ENCODE measurements at places on chromosomes 11 and 22.
A peak's percentile ranks its signal among the peaks of the same experiment; 100 is the strongest.

DNA sequence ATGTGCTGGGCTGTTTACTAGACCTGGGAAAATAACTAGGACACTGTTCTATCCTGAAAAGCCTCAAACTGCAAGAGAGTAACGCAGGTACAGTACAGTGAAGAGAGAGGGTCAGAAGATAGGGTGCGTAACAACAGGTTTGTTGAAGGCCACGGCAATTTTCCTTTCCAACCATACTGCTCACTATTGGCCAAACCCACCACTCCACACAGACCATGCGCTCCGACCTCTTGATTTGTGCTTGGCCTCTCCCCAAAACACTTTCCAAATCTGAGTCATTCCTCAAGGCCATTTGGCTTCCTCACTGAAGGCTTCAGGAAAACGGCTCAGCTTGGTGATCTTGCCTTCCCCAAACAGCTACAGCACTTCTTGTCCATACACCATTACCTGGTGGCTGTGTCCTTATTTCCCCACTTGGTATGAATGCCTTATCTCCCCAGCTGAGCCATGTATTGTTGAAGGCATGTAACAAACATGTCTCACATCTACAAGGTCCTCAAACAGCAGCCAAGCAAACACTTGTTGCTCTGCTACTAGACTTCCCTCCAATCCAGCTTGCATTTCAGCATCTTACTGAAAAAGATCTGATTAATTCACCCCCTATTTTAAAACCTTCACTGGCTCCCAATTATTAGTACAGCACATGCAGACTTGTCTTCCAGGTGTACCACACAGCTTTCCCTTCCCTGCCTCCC lies 40.9 kb downstream of the TCF20 start:
- no peak for DNase-seq

- DNase-seq = peak; percentile 22
Observed at GRCh38 chr22:29369460-29369859, 18.9 kb downstream of the AP1B1 start.

DNA sequence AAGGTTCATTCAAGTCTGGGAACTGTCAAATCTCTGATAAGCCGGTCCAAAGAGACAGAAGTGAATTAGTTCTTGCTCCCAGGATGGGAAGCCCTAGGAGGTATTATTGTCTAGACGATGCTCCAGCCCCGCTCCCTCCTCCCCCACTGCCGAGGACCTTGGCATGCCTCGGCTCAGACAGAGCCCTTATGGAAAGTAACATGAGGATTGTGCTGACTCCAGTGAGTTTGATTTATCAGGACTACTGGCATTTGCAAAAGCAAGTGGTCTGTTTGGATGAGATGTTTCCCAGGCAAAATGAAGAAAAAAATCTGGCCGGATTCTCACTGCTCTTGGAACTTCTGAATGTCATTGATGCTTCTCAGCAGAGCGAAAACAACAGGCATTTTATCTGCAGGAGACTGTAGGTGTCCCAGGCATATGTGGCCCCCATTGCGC lies 341.0 kb downstream of the ETS1 start:
- DNase-seq = no peak

DNA sequence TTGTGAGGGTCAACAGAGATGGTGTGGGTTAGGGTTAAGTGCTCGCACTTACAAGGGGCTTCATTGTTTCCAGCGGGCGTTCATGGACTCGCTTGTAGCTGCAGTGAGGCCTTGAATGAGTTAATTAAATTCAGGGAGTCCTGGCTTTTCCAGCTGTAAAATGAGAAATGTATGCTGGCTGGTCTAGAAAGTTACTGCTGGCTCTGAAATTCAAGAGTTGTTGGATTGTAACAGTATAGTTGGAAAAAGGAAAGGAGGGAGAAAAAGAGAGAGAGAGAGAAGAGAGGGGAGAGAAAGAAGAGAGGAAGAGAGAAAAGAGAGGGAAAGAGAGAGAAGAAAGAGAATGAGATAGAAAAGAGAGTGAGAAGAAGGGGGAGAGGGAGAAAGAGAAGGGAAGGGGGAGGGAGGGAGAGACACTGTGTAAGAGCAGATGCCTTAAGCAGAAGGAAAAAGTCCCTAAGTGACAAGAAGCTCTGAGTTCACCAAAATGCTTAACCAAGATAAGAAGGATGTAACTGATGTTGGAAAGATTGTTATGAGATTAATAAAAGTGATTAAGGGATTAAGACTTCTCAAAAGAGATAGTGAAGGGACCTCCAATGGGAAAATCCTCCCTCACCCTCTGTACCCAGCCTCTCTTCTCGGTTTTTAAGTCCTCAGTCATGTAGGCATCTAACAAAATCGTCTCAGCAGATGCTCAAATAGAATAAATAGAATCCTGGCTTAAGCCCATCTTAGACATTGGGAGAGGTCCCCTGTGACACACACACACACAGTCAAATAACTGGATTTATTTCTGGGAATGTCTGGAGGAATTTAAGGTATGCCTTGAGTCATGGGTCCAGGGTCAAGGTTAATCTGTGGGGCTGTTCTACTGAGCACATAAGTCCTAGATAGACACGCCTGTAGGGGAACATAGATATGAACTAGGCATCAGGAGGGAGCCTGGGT lies 477.9 kb downstream of the MIAT start:
- DNase-seq = no peak

- DNase-seq = peak; percentile 69
Observed at GRCh38 chr11:76161261-76161961, 44.9 kb downstream of the WNT11 start.

GRCh38 chr22:30196141-30196879 lies 50.2 kb downstream of the LIF start:
- DNase-seq = peak; percentile 49
